Left ventricle myocardium superior (tissue), 1 donor: ENCODE measurements at places on chromosomes 3 and 15. TPM values are rescaled to one million over a fixed set of nuclear protein-coding genes. Genes with fewer than 3 reads are reported as not detected.

Gene SPINT1
- total RNA-seq: 1.0 TPM

Gene CXCR6
- 0.59 TPM for total RNA-seq

Gene TNNC1
- total RNA-seq: 8,945 TPM

Gene EXD1
- not detected for total RNA-seq

Gene SNTN
- not detected for total RNA-seq

Gene ADAMTSL3
- 9.2 TPM for total RNA-seq

Gene MBNL1
- total RNA-seq: 172 TPM

Gene SLC7A14
- not detected for total RNA-seq

Gene NPAP1
- not detected for total RNA-seq

Gene ZBBX
- total RNA-seq: not detected

Gene PAQR5
- total RNA-seq: 1.7 TPM

Gene MYRIP
- total RNA-seq: 0.84 TPM

Gene UBA3
- 93.4 TPM for total RNA-seq

Gene RASGRP1
- 0.42 TPM for total RNA-seq

Gene LRRC49
- total RNA-seq: 79.8 TPM

Gene FOXB1
- not detected for total RNA-seq

Gene ST3GAL6
- total RNA-seq: 27.0 TPM

Gene TRIM42
- total RNA-seq: not detected

Gene PPP1R14D
- total RNA-seq: not detected

Gene GHSR
- total RNA-seq: not detected

Gene CBLB
- total RNA-seq: 60.3 TPM

Gene IL5RA
- 0.17 TPM for total RNA-seq

Gene KLHL40
- total RNA-seq: 0.12 TPM

Gene TMEM89
- total RNA-seq: not detected

Gene CACNA1D
- total RNA-seq: 1.0 TPM

Gene FAM3D
- total RNA-seq: not detected

Gene ICE2
- 23.0 TPM for total RNA-seq

Gene PTH1R
- 13.0 TPM for total RNA-seq

Gene GRIP2
- total RNA-seq: 37.0 TPM

Gene BCHE
- total RNA-seq: 2.6 TPM

Gene SLC6A1
- total RNA-seq: 0.62 TPM

Gene TM4SF1
- total RNA-seq: 112 TPM

Gene IL17RE
- total RNA-seq: 0.45 TPM

Gene CSPG5
- 0.59 TPM for total RNA-seq

Gene FGD5
- 16.3 TPM for total RNA-seq

Gene PLAAT1
- total RNA-seq: 4.9 TPM

Gene PGBD4
- total RNA-seq: 1.7 TPM

Gene PLSCR4
- 13.8 TPM for total RNA-seq

Gene DNAH12
- total RNA-seq: 0.02 TPM

Gene CPLX3
- 4.1 TPM for total RNA-seq

Gene GOLGA6A
- total RNA-seq: not detected

Gene SH3GL3
- total RNA-seq: not detected

Gene FBXW12
- not detected for total RNA-seq

Gene CDC25A
- 0.77 TPM for total RNA-seq

Gene PYGO1
- total RNA-seq: 7.8 TPM

Gene CHRFAM7A
- total RNA-seq: 1.3 TPM

Gene MESP2
- total RNA-seq: 0.20 TPM

Gene SCAMP5
- 2.8 TPM for total RNA-seq

Gene C2CD4B
- total RNA-seq: 1.7 TPM

Gene THOC7
- total RNA-seq: 82.5 TPM

Gene CP
- total RNA-seq: 2.2 TPM

Gene USP13
- total RNA-seq: 156 TPM

Gene UNC45A
- 24.4 TPM for total RNA-seq

Gene TARS3
- 35.0 TPM for total RNA-seq

Gene TFG
- 116 TPM for total RNA-seq

Gene AGBL1
- not detected for total RNA-seq
